Astrocyte of the cerebellum (primary cell): ENCODE measurements at places on chromosomes 12 and 14.

DNA sequence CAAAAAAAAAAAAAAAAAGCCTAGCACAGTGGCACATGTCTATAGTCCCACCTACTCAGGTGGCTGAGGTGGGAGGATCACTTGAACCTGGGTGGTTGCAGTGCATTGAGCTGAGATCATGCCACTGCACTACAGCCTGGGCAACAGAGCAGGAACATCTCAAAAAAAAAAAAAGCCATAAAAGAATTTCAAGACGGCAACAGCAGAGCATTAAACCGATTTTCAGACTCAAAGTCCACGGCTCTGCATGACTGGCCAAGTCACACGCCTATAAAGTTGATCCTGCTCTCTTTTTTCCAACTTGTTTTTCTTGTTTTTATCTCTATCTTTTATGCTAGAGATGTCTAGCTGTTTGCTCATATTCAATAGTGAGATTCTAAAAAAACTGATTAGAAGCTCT is 45.3 kb downstream of the FBXO34 start:
- no peak for DNase-seq

DNA sequence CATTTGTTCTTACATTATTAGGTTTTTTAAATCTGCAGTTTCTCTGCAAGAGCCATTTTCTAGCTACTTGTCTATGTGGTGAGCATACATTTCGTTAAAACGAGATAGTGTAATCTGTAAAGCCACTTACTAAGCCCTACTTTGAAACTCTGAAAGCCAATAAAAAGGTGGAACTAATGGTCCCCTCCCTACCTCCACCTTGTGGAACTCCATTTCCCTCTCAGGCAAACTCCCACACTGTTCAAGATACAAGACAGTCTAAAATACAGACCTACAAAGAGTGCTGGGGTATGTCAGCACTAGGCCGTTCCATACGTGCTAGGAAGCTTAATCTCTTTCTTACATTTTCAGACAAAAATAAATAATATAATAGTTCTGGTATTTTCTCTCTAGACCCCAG is 74.1 kb downstream of the DUSP6 start:
- DNase-seq, result no peak

DNA sequence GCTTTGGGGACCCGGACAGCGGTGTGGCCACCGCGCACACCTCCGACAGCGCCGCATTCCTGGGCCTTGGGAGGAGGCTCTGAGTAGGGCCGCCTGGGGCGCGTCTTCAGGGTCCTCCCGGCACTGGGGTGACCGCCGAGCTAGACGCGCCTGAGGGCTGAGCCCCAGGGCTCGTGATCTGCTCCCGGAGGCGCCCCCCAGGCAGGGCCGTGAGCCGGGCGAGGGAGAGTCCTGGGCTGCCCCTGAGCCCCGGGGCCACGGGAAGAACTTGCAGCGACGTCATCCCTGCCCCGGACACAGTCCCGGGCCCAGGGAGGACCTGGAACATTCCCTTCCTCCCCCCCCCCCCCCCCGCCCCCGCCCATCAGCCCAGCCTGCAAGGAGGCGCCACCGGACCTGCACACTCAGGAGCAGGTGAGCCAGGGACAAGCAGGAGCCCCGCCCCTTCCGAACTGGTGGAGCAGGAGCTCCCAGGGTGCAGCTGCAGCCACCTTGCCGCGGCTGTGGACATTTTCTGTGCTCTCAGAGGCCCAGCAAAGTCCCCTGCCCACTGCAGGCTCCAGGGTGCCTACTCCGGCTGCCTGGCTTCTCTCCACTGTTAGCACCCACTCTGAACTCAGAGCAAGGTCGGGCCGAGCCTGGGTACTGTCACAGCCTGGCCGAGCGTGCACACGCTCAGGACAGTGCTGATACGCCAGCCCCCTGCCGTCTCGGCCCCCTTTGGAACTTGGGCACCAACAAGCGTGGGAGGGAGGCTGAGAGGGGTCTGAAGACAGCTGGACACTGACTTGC is 50.7 kb downstream of the A2M start:
- DNase-seq, result no peak

GRCh38 chr12:69913526-69913925 is 88.5 kb downstream of the MYRFL start:
- no peak for DNase-seq

DNA sequence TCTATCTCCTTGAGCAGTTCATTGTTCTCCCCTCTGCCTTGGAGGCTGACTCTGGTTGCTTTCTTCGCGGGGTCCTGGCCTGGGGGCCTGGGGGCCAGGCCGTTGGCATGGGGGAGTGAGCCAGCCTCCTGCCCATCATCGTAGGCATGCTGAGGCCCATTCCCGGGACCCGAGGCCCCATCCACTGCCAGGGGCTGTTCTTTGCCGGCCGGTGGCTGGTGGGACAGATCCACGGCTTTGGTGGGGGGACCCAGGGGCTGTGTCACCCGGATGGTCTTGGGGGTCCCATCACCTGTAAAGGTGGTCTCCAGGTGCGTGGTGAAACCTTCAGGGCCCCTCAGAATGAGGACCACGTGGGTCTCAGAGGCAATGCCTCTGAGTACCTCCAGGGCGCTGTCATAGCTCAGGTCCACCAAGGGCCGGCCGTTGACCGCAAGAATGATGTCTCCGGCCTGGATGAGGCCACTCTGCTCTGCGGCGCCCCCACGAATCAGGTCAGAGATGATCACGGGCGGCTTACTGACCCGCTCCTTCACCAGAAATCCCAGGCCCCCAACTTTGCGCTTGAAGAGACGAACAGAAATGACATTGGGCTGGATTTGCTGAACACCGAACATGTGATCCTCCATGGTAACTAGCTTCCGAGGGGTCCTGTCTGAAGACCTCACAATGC is 30.8 kb downstream of the NOS1 start:
- DNase-seq, result no peak

DNA sequence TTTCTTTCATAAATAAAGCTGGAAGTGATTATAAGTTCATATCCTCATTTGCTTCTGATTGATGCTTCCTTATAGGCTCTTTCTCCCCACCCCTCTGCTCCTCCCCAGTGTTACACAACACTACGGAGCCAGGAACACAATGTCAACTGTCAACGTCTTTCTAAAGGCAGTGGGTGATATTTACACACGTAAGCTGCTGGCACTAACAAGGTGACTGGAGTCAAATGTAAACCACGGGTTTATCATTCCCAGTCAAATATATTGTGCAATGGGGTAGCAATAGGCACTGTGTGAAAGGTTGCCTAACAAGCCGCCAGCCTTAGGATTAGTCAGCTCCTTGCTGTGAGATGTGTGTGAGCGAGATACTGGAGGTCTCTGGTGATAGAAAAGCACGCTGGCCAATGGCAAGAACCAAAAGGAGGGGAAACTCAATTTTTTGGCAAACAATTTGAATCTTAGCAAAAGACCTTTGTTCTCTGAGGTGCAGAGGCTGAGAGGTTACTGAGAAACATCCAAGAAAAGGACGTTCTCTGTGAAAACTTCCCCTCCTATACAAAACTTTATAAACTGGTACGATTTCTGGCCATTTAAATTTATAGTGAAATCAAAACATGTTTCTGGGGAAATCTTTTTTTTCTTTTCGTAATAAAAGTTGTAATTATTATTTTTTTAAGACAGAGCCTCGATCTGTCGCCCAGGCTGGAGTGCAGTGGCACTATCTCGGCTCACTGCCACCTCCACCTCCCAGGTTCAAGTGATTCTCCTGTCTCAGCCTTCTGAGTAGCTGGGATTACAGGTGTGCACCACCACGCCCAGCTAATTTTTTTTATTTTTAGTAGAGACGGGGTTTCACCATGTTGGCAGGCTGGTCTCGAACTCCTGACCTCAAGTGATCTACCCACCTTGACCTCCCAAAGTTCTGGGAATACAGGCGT is 22.3 kb upstream of the HECTD1 start:
- peak; percentile 81 for DNase-seq

- DNase-seq, result peak; percentile 60
Measured at GRCh38 chr12:105107494-105108371, at the start of gene WASHC4. WASHC4 (plus strand) TSS chr12:105107731; CDS start chr12:105107801, 70 bp downstream.

- no peak for DNase-seq
Measured at GRCh38 chr12:64616201-64616600, 5.9 kb downstream of the RASSF3 start.

GRCh38 chr12:90216020-90216552 is 507.4 kb upstream of the ATP2B1 start:
- DNase-seq, result no peak
